Neural progenitor cell (in vitro differentiated cells): ENCODE measurements at places on chromosomes 12 and 14.

GRCh38 chr12:117011988-117012805 is 87.0 kb downstream of the TESC start:
- DNase-seq = no peak
- H3K4me3 ChIP-seq = no peak overlapping the region
- peaks cover 31% of the 10 kb centered on the region for H3K4me1 ChIP-seq

- H3K4me1 ChIP-seq = no peaks in the 10 kb centered on the region
- no peak overlapping the region for H3K4me3 ChIP-seq
- H3K36me3 ChIP-seq = no peaks in the 10 kb centered on the region
- H3K27ac ChIP-seq = no peak overlapping the region
- DNase-seq = no peak
Observed at GRCh38 chr14:54207476-54208462, 189.0 kb upstream of the CDKN3 start.

DNA sequence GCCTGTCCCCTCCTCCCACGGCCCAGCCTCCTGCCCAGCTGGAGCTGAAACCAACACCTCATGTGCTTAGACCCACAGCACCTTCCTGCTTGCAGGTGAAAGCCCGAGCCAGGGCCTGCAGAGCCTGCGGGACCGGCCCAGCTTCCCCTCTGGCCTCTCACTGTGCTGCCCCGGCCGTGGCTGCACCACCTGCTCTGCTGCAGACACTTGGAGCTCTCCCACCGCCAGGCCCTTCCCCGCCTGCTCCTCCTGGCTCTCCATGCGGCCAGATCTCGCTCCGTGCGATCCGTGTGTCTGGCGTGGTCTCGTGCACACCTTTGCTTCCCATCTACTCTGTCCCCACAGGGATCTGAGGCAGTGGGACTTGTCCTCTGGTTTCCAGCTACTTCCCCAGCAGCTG is 72.2 kb upstream of the FBRSL1 start:
- H3K4me1 ChIP-seq = peaks cover 25% of the 10 kb centered on the region
- peaks cover 85% of the 10 kb centered on the region for H3K27me3 ChIP-seq
- no peak overlapping the region for H3K27ac ChIP-seq

GRCh38 chr12:7151532-7151931 is 21.4 kb downstream of the CLSTN3 start:
- H3K4me3 ChIP-seq = no peak overlapping the region
- DNase-seq = no peak
- H3K27ac ChIP-seq = no peak overlapping the region
- H3K4me1 ChIP-seq = no peaks in the 10 kb centered on the region
- no peaks in the 10 kb centered on the region for H3K27me3 ChIP-seq
- H3K36me3 ChIP-seq = no peaks in the 10 kb centered on the region

- peaks cover 17% of the 10 kb centered on the region for H3K4me1 ChIP-seq
- DNase-seq = no peak
- no peak overlapping the region for H3K27ac ChIP-seq
- no peak overlapping the region for H3K4me3 ChIP-seq
Observed at GRCh38 chr12:67633708-67634107, 14.8 kb upstream of the DYRK2 start.

- no peaks in the 10 kb centered on the region for H3K36me3 ChIP-seq
- H3K27me3 ChIP-seq = no peaks in the 10 kb centered on the region
- H3K4me3 ChIP-seq = no peak overlapping the region
- no peak for DNase-seq
Observed at GRCh38 chr12:102350070-102350469, 130.3 kb downstream of the IGF1 start.

DNA sequence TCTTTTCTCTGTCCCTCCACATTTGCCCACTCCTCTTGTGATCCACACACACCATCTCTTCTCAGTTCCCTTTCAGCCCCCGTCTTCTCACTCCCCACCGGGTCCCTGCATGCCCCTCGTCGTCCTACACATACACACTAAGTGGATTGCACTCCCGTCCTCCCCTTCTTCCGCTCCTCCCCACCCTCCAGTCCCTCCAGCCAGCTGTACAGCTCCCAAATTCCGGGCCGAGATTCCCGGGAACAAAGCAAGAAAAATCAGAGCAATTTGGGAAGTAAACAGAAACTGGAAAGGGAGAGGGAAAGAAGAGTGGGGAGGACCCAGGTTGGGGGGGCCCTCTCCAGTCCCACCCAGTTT is 282 bp upstream of the IGFBP6 start:
- peak overlapping the region; percentile 72 for H3K4me3 ChIP-seq
- peaks cover 21% of the 10 kb centered on the region for H3K4me1 ChIP-seq
- H3K27me3 ChIP-seq = peaks cover 45% of the 10 kb centered on the region
- H3K36me3 ChIP-seq = no peaks in the 10 kb centered on the region
- no peak for DNase-seq

- H3K36me3 ChIP-seq = no peaks in the 10 kb centered on the region
- peak overlapping the region; percentile 99 for H3K27ac ChIP-seq
- no peak for DNase-seq
Observed at GRCh38 chr12:65894088-65894487, 69.8 kb downstream of the HMGA2 start.

DNA sequence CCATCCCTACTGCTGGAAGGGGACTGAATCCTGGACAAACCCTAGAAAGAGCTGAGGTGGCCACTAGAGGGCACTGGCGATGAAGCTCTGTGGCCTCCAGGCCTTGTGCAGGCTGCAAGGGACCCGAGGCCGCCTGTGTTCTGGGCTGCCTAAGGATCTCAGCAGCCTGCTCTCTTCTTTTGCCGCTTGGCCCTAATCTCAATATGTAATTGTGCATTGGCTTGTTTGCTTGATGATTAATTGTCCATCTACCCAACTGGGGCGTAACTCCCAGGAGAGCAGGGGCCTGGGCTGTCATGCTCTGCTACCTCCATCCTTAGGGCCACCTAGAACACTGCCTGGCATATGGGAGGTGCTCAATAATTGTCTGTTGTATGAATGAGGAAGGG is 73.8 kb downstream of the SYNE3 start:
- no peaks in the 10 kb centered on the region for H3K36me3 ChIP-seq
- DNase-seq = peak; percentile 87
- no peak overlapping the region for H3K4me3 ChIP-seq

DNA sequence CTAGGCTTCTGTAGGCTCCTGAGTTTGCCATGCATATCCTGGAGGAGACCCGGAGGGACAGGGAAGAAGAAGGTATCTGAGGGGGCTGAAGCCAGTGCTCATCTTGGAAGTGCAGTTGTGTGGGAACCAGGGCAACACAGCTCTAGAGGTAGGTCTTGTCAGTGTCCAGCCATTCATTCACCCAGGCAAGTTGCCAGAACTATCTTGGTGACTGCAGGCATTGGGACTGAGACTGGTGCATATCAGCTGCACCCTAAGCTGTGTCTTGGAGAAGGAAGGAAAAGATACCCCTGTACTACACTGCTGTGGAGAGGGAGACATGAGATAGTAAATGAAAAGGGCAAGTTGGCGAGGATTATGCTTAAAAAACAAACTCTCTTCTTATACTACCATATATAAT is 4.9 kb upstream of the WIF1 start:
- H3K27me3 ChIP-seq = peaks cover 75% of the 10 kb centered on the region
- no peak for DNase-seq
- H3K36me3 ChIP-seq = no peaks in the 10 kb centered on the region

- DNase-seq = no peak
- H3K27ac ChIP-seq = no peak overlapping the region
- no peak overlapping the region for H3K4me3 ChIP-seq
- no peaks in the 10 kb centered on the region for H3K36me3 ChIP-seq
- no peaks in the 10 kb centered on the region for H3K4me1 ChIP-seq
- H3K27me3 ChIP-seq = no peaks in the 10 kb centered on the region
Observed at GRCh38 chr12:122366685-122367475, 55.6 kb downstream of the CLIP1 start.

DNA sequence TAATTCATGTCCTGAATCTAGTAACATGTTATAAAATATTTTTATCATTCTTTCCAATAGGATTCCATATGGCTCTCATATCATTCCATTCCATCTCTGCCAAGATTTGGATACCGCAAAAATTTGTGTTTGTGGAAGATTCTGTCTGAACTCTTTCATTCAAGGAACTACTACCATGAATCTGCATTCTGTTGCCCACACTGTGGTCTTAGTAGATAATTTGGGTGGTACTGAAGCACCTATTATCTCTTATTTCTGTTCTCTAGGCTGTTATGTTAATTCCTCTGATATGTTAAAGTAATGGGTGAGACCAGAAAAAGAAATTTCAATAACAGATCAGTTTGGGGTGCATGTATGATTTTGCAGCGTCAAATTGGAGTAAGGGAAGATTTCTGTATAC is 6.2 kb downstream of the RPL36AL start:
- no peak overlapping the region for H3K4me3 ChIP-seq
- no peaks in the 10 kb centered on the region for H3K27me3 ChIP-seq
- no peak for DNase-seq
- H3K36me3 ChIP-seq = peaks cover 4% of the 10 kb centered on the region
- no peak overlapping the region for H3K27ac ChIP-seq
- H3K4me1 ChIP-seq = peaks cover 2% of the 10 kb centered on the region

DNA sequence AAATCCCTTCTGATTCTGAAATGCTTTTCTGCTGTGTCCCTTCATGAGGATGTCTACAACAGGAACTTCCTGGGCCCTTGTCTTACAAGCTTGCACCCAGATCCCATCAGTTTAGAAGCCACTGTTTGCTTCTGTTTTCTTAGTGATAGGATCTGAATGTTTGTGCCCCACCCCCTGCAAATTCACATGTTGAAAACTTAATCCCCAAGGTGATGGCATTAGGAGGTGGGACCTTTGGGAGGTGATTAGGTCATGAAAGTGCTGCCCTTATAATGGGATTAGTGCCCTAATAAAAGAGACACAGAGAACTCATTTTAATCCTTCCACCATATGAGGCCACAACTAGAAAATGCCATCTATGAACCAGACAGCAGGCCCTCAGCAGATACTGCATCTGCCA is 36.0 kb upstream of the GNPNAT1 start:
- no peaks in the 10 kb centered on the region for H3K36me3 ChIP-seq
- H3K27ac ChIP-seq = no peak overlapping the region
- H3K4me3 ChIP-seq = no peak overlapping the region
- no peaks in the 10 kb centered on the region for H3K27me3 ChIP-seq
- H3K4me1 ChIP-seq = peaks cover 29% of the 10 kb centered on the region
- peak; percentile 38 for DNase-seq

GRCh38 chr14:35281341-35281740 is 10.8 kb upstream of the PSMA6 start:
- no peaks in the 10 kb centered on the region for H3K36me3 ChIP-seq
- DNase-seq = no peak
- H3K27ac ChIP-seq = no peak overlapping the region
- no peaks in the 10 kb centered on the region for H3K4me1 ChIP-seq
- H3K27me3 ChIP-seq = no peaks in the 10 kb centered on the region

GRCh38 chr14:65072937-65073336 is 29.4 kb downstream of the MAX start:
- no peak for DNase-seq
- no peak overlapping the region for H3K27ac ChIP-seq
- no peaks in the 10 kb centered on the region for H3K27me3 ChIP-seq

- no peaks in the 10 kb centered on the region for H3K36me3 ChIP-seq
- no peak overlapping the region for H3K4me3 ChIP-seq
- H3K4me1 ChIP-seq = peaks cover 8% of the 10 kb centered on the region
- H3K27me3 ChIP-seq = no peaks in the 10 kb centered on the region
Observed at GRCh38 chr14:76904100-76904739, 78.0 kb downstream of the LRRC74A start.

DNA sequence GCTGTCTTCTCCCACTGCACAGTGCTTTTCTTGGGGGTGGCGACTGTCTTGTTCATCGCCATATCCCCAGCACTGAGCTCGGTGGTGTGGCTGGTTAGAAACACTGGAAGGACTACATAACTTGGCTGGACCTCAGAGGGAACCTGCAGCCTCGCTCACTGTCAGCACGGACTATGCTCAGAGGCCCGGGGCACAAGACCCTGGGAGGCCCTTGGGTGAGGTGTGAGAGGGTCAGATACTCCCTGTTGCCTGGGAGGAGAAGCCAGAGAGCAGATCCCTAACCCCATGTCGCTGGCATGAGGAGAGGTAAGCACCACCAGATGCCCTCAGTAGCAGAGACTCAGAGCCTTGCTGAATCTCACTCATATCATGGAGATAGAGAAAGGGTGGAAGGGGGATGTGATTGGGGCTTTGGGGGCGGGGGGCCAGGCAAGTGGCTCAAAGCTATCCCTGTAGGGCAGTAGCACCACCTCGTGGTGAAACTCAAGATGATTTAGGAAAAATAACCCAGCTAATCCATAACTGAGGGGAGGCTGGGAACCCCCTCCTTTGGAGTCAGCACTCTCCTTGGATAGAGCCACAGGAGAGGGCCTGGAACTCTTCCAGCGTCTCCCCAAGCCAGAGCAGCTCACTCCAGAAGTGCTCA is 18.7 kb upstream of the HDAC7 start:
- H3K4me1 ChIP-seq = peaks cover 11% of the 10 kb centered on the region
- H3K27ac ChIP-seq = no peak overlapping the region
- H3K36me3 ChIP-seq = no peaks in the 10 kb centered on the region

DNA sequence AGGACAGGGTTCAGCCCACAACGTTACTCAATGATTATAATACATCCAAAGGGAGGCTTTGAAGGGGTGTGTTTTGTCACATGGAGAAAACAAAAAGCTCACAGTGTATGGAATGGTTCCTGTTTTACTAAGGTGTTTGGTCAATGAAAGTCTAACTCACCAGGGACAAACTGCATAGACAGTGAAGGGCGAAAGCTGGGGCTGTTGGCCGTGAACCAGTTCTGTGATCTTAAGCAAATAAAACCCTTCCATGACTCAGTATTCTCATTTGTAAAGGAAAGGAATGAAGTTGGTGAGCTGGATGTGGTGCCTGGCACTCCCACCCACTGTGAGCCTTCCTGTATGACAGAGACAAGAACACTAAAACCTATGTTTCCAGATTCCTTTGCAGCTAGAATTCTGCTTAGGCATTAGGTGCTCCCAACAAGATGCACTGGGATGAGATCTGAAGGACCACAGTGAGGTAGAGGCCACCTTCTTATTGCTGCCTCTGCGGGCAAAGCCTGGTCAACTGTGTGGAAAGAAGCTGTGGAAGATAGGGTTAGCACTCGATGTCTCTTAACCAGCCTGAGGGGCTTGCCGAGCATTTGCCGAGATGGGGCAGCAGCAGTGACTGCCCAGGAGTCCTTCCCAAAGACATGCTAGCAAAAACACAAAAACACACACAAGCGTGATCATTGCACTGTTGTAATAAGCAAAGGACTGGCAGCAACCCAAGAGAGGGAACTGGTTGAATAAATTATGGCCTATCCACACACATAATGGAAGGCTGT is 48.5 kb downstream of the VCPKMT start:
- H3K4me1 ChIP-seq = peaks cover 3% of the 10 kb centered on the region
- H3K27me3 ChIP-seq = no peaks in the 10 kb centered on the region
- H3K36me3 ChIP-seq = no peaks in the 10 kb centered on the region
- H3K4me3 ChIP-seq = no peak overlapping the region
- DNase-seq = no peak

GRCh38 chr12:81809829-81810595 is 50.9 kb upstream of the PPFIA2 start:
- no peaks in the 10 kb centered on the region for H3K36me3 ChIP-seq
- no peaks in the 10 kb centered on the region for H3K27me3 ChIP-seq
- no peak overlapping the region for H3K4me3 ChIP-seq
- H3K4me1 ChIP-seq = peaks cover 9% of the 10 kb centered on the region
- DNase-seq = no peak

DNA sequence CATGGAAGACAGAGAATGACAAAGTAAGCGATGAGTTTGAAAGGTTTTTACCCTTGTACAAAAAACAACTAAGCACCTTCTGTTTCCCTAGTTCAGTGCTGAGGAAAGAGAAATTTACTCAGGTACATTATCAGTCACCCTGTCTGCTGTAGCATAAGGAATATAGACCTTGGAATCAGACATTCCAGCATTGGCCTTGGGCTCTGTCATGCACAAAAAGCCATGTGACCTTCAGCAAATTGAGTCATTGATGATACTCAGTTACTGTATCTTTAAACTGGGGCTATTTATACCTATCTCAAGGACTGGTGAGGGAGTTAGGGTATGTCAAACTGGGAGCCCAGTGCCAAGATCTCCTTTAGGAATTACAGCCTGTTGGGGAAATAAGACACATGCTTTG is 19.3 kb upstream of the TCL1A start:
- no peak overlapping the region for H3K27ac ChIP-seq
- H3K36me3 ChIP-seq = no peaks in the 10 kb centered on the region
- no peaks in the 10 kb centered on the region for H3K27me3 ChIP-seq
- H3K4me3 ChIP-seq = no peak overlapping the region
- DNase-seq = no peak
